Renal pelvis (tissue), 12 donors: ENCODE measurements at places on chromosomes 6 and 20.

DNA sequence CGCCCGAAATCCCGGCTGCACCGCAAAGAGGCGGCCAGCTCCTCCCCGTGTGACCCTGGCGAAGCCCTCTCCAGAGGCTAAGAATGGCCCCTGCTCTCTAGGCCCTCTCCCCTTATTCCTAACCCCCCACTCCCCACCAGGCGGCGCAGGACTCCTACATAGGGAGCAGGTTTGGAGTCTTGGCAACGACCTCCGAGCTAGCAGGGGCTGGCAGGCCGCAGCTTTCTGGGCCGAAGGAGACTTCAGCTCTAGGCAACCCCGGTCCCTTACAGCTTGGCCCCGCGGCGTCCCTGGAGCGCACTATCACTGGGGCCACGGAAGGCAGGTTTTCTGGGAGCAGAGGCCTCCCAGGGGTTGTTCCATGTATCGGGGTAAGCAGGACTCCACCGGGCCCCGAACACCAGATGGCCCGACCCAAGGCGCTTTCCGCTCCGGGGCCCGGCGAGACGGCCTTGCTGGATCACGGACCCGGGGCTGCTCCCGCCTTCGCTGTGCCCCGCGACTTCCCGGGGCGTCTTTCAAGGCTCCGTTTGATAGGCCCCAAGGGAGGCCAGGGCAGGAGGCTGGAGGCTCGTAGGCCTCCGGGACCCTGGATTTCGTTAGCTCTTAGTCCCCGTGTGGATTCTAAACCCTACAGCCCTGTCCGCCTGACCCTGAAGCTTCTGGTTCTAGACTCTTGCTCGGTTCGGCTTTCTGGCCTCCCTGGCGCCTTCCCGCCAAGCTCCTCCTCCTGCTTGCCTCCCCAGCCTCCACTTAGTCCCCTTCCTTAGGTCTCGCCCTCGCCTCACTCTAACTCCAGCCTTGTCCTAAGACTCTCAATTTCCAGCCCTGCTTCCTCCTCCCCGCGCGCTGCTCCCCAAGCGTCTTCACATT lies 1.9 kb downstream of the SLC32A1 start:
- no peak for DNase-seq

GRCh38 chr6:129440691-129441090 lies 269.3 kb downstream of the ARHGAP18 start:
- no peak for DNase-seq

GRCh38 chr6:41531591-41532582 lies 14.3 kb upstream of the FOXP4 start:
- no peak for DNase-seq

GRCh38 chr20:13338999-13339411 lies 117.9 kb downstream of the ISM1 start:
- no peak for DNase-seq

GRCh38 chr6:145042559-145042958 lies 692.8 kb downstream of the EPM2A start:
- no peak for DNase-seq

- no peak for DNase-seq
These were observed 184.8 kb upstream of the FUT9 start for GRCh38 chr6:95830859-95831557.

DNA sequence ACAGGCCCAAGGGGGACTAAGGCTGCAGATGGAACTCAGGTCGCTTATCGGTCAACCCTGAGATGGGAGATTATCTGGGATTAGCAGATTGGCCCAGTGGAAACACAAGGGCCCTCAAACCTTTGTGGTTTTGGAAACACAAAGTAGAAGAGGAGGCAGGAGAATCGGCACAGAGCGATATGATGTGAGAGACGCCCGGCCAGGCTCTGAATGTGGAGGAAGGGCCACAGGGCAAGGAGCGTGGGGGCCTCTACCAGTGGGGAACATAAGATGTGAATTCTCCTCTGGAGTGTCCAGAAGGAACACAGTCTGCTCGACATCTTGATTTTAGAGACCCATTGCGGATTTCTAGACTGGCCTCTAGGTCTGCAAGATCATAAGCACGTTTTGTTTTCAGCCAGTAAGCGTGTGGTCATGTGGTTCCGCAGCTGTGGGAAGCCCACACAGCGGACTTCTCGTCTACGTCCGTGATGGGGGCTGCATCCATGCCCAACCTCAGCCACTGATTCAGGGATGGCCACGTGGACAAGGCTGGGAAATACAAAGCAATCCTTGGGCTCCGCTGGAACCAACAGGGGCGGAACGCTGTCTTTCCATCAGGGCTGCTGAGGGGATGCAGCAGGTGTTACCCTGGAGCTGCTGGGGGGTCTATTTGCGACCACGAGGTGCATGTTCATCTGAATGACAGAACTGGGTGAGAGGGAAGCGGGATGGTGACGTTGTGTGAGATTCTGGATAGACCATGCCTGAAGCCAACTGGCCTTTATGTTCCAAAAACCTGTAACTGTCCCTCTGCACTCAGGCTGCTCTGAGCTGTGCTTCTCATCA lies 127.6 kb upstream of the PMEPA1 start:
- DNase-seq = no peak
